ENCODE measurements at places on chromosomes 4 and X. TPM values are rescaled to one million over a fixed set of nuclear protein-coding genes. Genes with fewer than 3 reads are reported as not detected.

The ZNF141 gene
- 2.8 TPM for total RNA-seq

The FAM50A gene
- total RNA-seq, result 106 TPM

The CSN2 gene
- not detected for total RNA-seq

The PTPN13 gene
- 4.3 TPM for total RNA-seq

The ANK2 gene
- 1.2 TPM for total RNA-seq

The EFHC2 gene
- total RNA-seq, result 0.30 TPM

The TEX13D gene
- total RNA-seq, result not detected
